ENCODE measurements at places on chromosomes 6 and 20.

DNA sequence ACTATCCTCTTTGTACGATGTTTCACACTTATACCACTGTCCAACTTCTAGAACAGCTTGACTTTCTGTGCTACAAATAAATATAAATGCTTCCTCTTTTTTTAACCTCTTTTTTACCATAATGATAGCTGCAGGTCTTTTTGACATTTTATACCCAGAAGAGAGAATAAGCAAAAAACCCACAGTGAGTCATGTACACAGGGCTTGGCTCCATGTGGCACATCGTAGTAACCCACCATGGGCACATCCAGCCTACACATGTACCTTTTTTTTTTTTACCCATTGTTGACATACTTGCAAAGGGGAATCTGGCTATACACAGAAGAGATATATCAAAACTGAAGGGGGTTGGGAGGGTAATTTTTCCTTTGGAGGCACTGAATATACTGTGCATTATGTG is 59.5 kb upstream of the RSPO3 start:
- DNase-seq, result no peak

- no peak for DNase-seq
Observed at GRCh38 chr6:55388211-55388610, 60.9 kb downstream of the GFRAL start.

DNA sequence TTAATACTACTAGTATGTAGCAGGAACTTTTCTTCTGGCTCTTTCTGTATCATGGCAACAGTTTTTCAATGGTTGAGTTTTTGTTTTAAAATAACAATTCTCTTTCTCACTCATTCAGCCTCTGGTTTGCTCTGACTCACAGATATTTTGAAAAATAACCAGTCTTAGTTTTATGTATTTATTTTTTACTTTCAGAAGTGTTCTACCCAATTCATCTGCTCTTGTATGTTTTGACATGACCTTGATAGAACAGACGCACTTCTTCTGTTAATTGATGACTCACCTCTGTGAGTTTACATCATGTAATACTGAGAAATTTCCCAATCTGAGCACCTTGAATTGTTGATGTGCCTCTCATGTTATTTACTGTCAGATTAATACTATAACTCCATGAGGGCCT is 178.9 kb downstream of the SASH1 start:
- DNase-seq, result no peak

- no peak for DNase-seq
Observed at GRCh38 chr6:38316099-38316868, 323.4 kb downstream of the BTBD9 start.

DNA sequence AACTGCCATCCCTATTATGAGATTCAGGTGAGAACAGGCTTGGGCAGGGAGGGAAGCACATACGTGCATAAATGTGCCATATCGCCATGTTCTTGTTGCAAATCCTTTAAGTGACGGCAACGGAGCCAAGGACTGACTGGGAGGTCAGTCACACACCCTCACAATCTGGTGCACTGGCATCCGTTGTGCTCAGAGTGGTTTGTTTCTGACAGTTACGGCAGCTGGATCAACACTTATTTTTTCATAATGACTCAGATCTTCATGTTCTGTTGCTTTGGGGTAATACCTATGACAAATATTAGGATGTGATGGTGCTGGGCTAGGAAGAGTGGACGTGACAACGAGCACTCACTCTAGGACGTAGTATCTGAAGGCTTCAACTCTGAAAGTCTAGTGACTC is 56.2 kb upstream of the PREP start:
- DNase-seq, result no peak

DNA sequence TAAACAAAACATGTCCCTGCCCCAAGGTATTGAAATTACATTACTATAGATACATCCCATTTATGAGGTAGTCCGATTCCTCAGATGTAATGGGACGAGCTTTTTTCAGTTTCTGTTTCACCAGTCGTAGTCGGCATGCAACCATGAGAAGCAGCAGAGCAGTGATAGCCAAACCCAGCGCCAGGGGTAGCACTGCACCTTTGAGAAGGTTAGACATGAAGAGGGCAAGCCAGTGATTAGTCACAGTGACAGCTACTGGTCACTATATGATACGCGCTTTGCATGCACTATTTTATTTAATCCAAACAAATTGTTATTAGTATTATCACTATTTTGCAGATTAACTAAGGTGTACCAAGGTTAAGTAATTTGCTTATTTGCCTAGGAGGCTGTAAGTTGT is 43.7 kb downstream of the LRP11 start:
- no peak for DNase-seq

DNA sequence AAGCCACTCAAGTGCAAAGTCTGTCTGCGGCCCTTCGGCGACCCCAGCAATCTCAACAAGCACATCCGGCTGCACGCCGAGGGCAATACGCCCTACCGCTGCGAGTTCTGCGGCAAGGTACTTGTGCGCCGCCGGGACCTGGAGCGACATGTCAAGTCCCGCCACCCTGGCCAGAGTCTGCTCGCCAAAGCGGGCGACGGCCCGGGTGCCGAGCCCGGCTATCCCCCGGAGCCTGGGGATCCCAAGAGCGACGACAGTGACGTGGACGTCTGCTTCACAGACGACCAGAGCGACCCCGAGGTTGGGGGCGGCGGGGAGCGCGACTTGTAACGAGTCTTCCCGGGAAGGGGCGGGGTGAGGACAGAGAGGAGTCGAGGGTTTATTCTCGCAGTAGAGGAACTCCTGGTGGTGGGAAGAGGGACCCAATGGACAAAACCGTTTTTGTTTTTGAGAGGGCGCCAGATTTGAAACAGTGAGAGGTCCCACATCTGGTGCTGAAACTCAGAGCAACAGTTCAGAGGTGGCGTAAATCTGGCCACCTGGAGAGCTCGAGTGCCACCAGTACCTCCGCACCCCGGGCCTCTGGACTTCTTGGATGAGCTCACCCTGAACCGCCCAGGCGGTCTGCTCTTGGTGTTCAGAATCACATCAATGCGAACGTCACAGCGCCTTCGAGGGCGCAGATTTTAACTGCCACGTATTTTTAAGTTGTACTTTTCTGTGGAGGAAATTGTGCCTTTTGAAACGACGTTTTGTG is 8.0 kb downstream of the PRDM13 start:
- no peak for DNase-seq

DNA sequence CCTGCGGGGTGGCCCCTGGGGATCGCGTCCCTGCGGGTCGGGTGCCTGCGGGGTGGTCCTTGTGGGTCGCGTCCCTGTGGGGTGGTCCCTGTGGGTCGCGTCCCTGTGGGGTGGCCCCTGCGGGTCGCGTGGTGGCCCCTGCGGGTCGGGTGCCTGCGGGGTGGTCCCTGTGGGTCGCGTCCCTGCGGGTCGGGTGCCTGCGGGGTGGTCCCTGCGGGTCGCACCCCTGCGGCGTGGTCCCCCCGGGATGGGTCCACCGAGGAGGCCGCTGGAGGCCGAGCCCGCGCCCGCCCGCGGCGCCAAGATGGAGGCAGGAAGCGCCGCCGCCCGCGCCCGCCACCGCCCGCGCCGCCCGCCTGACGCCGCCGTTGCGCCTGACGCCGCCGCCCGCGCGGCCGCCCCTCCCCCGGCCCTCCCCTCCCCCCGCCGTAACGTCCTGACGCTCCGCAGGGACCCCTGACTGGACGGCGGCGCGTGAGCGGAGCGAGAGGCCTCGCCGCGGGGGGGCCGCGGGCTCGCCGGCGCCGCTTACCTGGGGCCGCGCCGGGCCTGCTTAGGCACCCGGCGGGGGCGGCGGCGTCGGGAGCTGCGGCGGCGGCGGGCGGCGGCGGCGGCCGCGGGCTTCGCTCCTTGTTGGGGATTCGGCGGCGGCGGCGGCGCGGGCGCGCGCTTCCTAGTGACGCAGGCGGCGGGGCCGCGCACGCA is at the start of gene GMEB2:
Gene GMEB2 (minus strand): TSS at position 678 of the 705 bp plus-strand sequence. CDS start 7,704 bp downstream, outside the sequence.
- DNase-seq, result peak; percentile 85

GRCh38 chr6:50718566-50718965 is 5.2 kb downstream of the TFAP2D start:
- DNase-seq, result no peak

GRCh38 chr6:22298475-22298890 is 1.6 kb upstream of the PRL start:
- no peak for DNase-seq

DNA sequence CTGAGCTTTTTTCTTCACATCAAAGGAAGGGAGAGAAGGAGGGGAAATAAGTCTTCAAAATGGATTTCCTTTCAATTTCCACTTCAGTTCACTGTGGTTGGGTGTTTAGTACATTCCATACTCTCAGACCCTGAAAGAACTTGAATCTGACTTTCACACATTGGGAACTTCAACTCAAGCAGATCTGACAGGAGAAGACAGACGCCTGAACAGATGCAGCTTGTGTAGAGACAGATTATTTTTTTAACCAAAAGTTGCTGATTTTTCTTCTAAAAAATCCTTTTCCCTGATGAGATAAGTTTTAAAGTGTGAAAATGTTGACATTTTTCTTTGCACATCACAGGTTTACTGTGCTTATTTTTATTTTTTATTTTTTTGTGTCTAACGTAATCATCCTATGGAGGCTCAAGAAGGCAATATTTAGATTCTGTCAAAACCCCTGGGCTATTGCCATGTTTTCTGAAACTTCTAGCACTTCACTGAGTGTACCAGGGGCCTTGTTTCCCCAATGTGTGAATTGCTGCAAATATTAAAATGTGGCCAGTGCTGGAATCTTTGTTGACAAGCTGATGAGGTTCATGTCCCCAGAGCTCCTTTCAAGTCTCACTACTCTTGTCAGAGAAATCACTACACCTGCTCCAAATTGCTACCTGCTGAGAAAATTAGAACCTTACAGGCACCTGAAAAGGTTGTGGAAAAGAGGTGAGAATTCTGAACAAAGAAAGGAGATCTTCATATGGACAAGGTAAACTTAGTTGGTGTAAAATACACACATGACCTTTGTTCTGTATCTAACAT is 214.8 kb upstream of the BTBD3 start:
- DNase-seq, result no peak

DNA sequence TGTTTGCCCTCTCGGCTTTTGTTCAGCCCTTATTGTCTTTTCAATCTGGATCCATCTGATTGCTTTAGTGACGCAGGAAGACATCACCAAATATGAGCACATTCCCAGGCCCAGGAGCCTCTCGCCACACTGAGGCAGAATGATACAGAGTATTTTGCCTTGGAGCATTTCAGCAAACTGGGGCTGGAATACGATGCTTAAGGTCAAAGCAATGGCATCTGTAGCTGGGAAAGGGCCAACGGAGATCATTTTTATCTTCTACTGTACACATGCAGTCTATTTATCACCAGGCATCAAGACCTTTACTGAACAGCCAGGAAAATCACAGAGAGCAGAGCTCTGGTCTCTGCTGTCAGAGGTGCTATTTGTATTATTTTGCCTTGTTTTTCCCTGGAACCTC is 655.3 kb downstream of the RNF144B start:
- DNase-seq, result no peak

DNA sequence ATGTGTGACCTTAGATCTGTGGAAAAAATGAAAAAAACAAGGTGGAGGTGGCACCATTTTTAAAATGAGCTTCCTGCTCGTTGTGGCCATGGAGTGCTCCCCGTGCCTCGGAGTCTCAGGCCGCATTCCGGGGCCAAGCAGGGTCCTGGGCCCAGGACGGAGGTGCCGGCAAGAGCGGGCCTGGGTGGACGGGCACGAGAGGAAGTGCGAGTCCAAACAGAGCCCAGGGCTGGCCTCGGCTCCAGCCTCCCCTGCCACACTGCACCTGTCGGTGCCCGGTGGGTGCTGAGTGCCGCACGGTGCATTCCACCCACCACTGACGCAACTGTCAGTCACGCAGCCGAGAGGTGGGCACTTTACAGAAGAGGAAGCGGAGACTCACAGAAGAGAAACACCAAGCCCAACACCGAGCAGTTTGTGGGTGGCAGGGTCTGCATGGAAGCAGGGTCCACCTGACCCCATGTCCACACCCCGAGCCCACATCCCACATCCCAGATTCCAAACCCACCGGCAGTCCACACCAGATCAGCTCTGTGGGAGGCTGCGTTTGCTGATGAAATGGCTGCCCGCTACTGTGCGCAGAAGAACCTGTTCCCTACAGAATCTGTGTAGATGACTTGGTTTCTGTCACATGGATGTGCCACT is 97.7 kb downstream of the PSMB1 start:
- DNase-seq, result no peak

DNA sequence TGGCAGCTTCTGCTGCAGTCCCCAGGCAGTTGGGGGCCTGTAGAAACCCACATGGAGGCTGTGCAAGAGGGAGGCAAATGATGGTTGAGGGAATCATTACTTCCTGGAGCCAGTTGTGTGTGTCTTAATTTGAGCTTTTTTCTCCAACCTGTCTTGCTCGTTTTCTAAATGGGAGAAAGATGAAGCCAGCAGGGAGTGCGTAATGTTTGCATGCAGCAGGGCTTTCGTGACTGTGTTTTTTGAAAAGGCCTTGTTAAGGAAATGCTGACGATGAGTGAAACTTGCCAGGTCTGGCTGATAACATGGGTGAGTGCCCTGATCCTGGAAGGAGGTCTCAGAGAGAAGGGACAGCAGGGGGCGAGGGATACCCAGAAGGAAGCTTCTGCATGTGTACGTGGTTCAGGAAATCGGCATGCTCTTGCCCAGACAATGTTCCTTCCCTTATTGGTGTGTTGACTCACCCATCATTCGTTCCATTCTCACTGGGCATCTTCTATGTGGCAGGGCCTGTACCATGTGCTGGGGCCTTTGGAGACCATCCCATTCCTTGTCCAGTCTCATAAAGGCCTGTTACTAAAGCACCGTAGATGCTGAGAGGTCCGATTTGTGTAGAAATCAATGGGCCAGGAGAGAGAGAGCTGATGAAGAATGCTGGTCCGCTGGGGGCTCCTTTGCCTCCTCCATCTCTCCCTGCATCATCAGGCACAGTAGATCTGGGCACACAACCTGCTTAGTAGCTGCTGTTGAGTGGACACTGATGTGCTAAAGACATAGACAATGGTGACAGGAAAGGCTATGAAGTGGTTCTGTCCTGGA is 27.4 kb downstream of the GLP1R start:
- no peak for DNase-seq

DNA sequence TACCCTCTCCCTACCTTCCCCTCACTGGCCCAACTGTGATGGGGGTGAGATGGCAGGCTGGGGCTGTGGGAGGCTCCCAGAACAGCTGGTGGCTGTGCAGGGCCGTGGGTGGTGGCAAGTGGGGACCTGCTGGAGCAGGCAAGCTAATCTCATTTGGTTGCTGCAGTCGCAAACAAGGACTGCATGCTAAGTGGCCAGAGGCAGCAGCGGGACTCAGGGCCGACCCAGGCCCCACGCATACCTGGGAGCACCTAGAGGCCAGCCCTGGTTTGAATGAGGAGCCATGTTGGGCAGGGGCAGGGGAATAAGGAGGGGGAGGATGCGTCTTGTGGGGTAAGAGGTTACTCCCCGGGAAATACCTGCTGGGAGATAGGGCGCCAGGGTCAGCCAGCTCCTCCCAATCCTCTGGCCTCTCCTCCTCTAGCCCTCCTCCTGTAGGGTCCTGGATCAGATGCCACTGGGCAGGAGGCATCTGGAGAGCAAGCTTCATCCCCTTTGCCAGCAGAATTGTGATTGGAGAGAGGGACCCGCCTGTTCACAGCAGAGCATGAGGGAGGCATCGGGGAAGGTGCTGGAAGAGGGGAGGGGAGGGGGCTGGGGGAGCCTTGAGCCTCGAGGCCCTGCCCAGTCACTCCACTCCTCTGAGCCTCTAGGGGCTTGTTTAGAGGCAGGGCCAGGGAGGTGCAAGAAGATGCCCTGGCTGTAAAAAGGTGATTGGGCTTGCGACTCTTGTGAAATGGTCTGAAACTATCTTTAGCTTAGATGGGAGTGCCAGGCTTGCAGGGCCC is 24.3 kb upstream of the CDH22 start:
- no peak for DNase-seq

Data from nucleus accumbens (tissue), 56 donors.